Amniotic stem cell (primary cell): ENCODE measurements at places on chromosomes 5 and 9.

GRCh38 chr5:157535042-157535865, 40.3 kb downstream of the ADAM19 start:
- DNase-seq, result no peak

DNA sequence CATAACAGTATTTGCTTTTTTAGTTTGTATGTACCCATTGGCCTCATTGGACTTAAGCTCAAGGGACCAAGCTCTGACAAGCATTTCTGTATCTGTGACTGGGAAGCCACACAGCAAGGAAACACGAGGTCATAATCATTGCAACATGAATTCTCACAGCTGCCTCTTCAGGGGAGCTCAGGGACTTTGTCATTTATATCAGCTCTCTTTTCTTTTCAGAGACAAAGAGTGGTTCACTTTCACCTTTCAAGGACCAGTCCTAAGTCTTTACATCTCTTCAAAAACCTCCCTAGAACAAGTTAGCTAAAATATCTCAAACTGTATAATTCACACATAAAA, 58.6 kb downstream of the ADAMTS12 start:
- no peak for DNase-seq

- no peak for DNase-seq
These were observed 121.6 kb upstream of the LIFR start for GRCh38 chr5:38678076-38678475.

DNA sequence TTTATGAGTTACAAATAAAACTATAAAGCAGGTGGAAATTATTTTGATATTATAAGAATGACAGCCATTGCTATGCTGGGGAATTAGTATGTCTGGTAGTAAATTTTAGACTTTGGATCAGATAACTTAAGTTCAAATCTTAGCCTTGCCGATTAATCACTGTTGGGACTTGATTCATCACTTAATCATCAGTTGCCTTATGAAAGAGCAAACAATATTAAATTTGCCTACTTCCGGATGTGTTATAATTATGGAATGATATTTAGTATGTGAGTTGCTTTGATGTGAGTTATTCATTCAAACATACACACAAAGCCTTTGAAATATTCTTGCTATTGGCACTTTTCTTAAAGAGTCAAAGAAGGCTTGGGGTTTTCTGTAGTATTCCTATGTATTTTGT, 717.7 kb downstream of the BRINP1 start:
- DNase-seq, result no peak

- no peak for DNase-seq
These were observed 79.8 kb downstream of the COL27A1 start for GRCh38 chr9:114235033-114235661.
